ENCODE measurements at places on chromosomes 16 and 17.

DNA sequence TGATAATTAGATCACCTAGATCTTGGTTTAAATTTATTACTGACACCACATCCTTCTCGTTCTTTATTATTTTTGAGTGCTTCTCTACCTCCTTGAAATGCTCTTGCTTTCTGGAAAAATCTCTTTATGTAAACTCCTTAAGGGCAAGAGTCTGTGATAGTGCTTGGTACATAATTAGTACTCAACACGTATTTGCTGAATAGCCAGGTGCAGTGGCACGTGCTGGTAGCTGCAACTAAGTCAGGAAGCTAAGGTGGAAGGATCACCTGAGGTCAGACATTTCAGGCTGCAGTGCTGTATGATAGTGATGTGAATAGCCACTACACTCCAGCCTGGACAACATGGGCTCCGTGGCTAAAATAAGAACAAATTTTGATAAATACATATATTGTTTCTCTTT, 63.0 kb downstream of the PPM1E start:
- no peak for DNase-seq

GRCh38 chr16:87276091-87276701, 41.0 kb downstream of the C16orf95 start:
- DNase-seq, result no peak

DNA sequence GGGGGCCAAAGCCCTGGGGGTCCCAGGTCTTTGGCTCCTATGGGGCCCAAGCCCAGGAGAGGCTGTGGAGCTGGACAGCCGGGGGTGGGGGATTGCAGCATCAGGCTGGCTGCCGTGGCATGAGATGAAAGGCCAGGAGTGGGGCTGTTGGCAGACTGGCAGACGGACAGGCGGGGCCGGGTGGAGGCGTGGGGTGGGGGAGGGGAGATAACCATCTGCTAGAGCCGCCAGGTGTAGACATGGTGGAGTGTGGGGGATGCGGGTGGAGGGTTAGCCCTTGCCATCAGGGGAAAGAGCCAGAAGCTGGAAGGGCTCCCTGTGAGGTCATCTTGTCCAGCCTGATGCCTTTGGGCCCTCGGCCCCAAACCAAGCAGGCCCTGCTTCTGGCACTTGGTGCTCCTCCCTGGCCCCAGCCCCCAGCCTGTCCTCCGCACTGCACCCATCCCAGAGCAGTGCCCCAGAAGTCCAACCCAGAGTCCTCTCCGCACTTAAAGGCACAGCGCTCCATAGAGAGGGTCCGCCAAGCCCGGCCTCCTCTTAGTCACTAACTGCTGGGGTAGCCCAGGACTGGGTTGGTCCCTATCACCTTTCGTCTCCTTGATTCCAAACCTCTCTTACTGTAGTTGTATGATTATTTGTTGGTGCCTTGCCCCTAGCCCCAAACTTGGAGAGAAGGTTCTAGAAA, 33.3 kb upstream of the DLX4 start:
- no peak for DNase-seq

DNA sequence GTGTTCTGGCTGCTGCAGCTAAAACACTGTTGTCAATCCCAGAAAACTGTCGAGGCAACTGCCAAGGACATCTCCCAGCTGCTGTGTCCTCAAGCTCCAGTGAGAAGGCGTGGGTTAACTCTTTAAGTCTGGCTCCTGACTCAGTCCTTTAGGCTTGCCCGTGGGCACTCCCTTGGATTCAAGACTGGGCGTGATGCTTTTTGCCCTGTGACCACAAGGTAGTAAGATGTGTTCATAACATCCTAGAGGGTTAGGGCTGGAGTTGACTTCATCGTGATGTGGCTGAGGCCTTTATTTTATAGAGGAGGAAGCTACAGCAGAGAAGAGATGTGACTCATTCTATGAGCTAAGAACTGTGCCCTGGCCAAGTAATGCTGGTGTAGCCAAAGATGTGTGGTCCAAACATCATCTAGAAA, 50.9 kb upstream of the TEKT3 start:
- no peak for DNase-seq

GRCh38 chr17:28700830-28701492, 10.7 kb downstream of the PROCA1 start:
- DNase-seq, result no peak

GRCh38 chr17:38465391-38466345, 37.4 kb downstream of the ARHGAP23 start:
- no peak for DNase-seq

- no peak for DNase-seq
These were observed 91.3 kb downstream of the TBC1D16 start for GRCh38 chr17:79944251-79944812.
